ENCODE measurements at places on chromosomes 12 and 14.

- no peak for DNase-seq
These were observed 87.1 kb upstream of the PLEKHG7 start for GRCh38 chr12:92615703-92616102.

DNA sequence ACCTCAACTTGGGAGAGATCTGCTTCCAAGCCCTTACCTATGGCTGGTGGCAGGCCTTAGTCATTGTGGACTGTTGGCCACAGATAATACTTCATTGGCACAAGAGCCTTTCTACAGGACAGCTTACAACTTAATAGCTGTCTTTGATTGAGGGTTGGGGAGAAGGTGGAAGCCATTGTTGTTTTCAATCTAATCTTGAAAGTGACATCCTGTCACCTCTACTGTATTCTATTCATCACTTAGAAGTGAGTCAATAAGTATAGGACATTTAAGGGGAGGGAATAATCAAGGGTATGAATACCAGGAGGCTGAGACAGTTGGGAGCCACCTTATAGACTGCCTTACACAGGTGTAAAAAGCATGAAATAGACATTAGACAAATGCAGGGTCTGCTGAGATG is 906.3 kb downstream of the NRXN3 start:
- no peak for DNase-seq

DNA sequence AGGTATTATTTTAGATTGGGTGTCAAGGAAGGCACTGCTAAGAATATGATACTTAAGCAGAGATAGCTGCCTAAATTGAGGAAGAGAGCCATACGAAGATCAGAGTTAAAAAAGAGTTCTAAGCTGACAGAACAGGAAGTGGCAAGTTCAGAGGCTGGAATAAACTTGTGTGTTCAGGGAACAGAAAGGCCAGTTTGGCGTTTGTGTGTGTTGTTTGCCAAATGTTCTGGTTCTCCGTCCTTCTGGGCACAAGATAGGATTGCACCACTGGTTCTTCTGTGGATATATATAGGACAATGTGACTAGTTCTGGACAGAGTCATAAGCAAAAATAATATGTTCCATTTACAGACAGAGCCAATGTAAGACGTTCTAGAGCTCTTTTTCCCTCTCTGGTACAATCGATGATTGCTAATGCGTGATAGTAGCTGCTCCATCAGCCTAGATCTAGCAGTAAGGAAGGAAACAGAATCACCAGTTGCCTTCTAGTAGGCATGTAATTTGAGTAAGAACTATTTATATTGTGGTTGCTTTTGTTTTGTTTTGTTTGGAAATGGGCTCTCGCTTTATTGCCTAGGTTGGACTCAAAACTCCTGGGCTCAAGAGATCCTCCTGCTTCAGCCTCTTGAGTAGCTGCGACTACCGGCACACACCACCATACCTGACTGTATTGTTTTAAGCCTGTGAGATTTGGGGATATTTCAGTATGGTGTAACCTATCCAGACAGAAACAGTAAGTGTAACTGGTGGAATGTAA is 7.4 kb downstream of the BBS10 start:
- no peak for DNase-seq

- DNase-seq = no peak
These were observed 456.9 kb downstream of the BCAT1 start for GRCh38 chr12:24491968-24492367.

GRCh38 chr14:97077253-97077653 is 280.1 kb downstream of the VRK1 start:
- peak; percentile 24 for DNase-seq

DNA sequence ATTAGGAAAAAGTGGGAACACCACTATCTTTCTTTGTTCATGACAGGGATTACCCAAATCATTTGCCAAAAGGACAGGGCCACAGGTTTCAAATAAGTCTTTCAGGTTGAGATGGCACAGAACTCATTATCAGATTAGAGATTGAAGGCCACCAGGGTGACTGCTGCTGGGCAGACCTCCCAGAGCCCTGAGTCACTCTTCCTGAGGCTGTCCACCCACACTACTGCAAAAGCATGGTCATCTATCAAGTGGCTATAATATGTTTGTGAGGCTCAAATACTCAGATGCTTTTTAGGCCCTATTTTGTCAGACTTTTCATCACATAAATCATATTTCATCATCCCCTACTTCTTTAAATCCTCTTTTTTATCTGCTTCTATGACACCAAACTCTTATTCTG is 155.3 kb upstream of the CCDC196 start:
- DNase-seq = no peak

GRCh38 chr14:77603654-77604255 is 12.7 kb downstream of the SPTLC2 start:
- peak; percentile 27 for DNase-seq

GRCh38 chr14:30848449-30849240 is 25.7 kb upstream of the COCH start:
- DNase-seq = no peak

GRCh38 chr12:34396861-34397590 is 374.7 kb downstream of the ALG10 start:
- peak; percentile 0 for DNase-seq

DNA sequence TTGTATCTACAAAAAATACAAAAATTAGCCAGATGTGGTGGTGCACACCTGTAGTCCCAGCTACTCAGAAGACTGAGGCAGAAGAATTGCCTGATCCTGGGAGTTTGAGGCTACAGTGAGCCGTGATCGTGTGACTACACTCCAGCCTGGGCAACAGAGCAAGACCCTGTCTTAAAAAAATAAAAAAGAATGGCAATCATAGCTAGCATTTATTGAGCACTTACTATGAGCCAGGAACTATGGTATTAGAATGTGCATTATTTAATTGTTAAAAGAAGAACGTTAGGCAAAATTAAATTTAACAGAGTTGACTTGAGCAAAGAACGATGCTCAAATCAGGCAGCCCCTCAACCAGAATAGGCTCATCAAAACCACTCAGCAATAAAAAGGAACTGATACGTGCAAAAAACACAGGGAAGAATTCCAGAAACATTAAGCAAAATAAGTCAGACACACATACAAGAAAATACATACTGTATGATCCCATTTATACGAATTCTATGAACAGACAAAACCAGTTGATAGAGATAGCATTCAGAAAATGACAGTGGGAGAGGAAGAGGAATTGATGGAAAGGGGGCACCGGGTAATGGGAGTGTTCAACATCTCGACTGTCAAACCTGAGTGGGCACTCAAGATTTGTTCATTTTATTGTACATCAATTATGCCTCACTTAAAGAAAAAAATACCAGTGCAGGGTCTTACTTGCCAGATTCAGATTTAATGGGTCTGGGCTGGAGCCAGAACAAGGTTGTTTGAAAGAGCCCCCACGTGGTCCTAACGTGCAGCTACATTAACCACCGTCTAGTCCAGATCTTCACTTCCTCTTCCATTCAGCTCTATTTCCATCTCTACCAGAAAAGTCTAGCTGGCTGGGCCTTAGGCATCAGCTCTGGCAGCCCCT is 8.0 kb downstream of the SCNN1A start:
- DNase-seq = peak; percentile 36

- no peak for DNase-seq
These were observed 2.0 kb upstream of the SLC39A2 start for GRCh38 chr14:20997115-20997514.

GRCh38 chr14:64979336-64980074 is 7.2 kb upstream of the FNTB start:
- DNase-seq = no peak

DNA sequence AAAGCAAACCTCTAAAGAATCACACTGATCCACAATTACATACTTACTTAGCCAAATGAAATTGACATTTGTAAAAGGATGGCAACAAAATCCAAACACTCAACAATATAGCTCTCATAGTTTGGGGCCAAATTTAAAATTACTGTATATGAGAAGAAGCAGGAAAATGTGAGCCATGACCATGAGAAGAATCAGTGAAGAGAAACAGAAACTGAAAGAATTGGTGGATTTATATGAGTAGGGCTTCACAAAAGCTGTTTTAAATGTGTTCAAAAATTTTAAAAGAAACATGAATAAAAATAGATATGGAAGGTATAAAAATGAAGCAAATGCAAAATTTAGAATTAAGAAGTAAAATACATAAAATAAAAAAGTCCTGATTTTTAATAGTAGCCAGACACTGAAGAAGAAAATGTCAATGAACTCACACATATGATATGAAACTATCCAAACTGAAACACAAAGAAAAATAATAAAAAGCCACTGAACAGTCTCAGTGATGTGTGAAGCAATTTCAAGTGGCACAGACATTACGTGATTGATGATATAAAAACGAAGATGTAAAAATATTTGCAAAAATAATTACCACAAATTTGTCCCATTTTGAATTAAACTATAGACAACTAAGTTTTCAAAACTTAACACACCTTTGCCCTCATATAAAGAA is 87.9 kb upstream of the MDGA2 start:
- no peak for DNase-seq

DNA sequence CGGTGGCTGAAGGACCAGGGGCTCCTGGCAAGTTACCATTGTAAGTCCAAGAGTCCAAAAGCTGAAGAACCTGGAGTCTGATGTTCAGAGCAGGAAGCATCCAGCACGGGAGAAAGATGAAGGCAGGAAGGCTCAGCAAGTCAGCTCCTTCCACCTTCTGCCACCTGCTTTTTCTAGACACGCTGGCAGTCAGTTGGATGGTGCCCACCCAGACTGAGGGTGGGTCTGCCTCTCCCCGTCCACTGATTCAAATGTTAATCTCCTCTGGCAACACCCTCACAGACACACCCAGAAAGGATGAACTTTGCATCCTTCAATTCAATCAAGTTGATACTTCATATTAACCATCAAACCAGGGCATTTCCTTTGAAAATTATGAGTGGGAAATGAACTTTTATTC is 1272.4 kb upstream of the TMEM132C start:
- no peak for DNase-seq

DNA sequence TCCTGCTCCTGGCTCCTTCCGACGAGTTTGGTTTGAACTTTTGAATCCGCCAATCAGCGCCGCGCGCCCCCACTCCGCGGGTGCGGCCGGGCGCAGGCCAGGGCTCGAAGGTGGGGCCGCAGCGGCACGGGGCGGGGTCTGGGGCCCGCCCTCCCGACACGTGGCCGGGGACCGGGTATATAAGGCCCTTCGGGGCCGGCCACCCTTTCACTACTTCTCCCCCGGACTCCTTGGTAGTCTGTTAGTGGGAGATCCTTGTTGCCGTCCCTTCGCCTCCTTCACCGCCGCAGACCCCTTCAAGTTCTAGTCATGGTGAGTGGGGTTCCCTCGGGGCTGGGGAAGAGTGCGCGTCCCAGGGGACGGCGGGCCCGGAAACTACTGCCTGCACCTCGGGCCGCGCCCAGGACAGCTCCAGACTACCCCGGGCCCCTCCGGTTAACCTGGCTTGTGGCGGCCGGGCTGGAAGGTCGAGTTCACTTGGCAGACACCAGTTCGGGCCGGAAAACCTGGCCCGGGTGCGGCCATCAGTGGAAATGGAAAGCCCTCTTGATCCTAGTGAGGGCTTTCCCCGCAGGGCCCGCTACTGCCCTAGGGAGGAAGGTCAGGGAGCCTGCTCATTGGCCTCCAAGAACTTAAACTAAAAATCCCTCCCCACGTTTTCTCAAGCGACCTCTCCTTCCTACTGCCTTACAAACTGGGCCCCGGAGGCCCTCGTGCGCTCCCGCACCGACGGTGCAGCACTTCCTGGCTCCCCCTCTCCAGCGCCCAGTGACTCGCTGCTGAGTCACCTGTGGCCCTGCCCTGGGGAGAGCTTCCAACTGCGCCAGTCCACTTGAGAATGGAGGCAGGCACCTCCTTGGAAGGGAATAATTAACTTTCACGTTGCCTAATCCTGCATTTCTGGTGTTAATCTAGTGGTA is at the start of gene TUBA1C:
TSS of gene TUBA1C (plus strand) at position 210 of the 920 bp plus-strand sequence. CDS start at position 310, 100 bp downstream.
- DNase-seq = peak; percentile 95

DNA sequence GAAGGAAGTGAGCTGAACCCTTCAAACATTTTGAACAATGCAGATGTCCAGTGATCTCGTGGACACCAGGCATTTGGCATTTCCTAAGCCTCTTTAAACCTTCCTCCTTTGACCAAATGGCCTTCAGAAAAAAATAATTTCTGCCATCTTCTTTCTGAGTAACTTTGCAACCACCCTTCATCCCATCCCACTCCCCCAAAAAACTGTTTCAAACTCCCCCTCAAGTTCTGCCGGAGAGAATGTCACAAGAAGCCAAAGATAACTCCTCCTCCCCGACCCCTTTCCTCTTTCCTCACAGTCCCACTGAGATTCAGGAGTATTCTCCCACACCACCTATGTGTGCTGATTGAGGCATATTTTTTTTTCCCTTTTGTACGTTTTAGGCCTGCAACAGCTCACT is 1.7 kb downstream of the KSR2 start:
- no peak for DNase-seq

DNA sequence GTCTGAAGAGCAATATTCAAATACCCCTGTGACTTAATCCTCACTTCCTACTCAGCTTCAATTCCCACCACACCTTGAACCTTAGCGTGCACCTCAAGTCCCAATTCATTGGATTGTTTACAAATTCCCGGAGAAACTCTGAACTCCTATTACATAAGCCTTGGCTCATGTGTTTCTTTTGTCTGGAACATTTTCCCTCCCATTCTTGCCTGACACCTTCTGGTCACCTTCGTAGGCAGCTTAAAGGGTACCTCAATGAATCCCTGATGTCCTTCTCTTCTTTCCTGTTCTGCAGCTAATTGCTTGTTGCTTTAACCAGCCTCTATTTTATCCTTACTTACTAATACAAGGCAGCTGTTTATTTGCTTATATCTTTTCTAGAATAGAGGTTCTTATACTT is 85.0 kb upstream of the SEL1L start:
- no peak for DNase-seq

- DNase-seq = no peak
These were observed 88.0 kb upstream of the TMEM132C start for GRCh38 chr12:128178966-128179365.

DNA sequence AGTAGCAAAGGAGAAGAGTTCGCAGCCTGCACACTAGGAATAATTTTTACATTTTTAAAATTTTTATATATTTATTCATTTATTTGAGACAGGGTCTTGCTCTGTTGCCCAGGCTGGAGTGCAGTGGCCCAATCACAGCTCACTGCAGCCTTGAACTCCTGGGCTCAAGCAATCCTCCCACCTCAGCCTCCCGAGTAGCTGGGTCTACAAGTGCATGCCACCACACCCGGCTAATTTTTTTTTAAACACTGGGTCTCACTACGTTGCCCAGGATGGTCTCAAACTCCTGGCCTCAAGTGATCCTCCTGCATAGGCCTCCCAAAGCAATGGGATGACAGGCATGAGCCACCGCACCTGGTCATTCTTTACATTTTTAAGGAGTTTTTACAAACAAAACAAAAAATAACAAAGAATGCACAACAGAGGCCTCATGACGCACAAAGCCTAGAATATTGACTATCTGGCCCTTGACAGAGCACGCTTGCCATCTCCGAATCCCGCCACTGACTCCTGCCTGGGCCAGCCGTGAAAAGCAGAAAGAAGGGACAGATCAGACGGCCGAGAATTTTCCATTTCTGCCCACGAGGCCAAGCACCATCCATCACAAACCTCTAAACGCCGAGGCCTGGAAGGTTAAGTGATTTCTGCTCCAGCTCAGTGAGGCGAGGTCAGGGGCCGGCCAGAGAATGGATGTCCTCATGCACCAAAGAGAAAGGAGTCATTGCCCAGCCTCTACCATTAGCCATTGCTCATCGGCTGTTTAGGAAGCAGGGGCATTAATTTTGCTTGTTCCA is 120.0 kb downstream of the SCARB1 start:
- no peak for DNase-seq

GRCh38 chr12:88419794-88420193 is 160.5 kb downstream of the KITLG start:
- no peak for DNase-seq
